T-helper 17 cell (primary cell): ENCODE measurements at places on chromosomes 5 and 9.

GRCh38 chr5:585556-585955 lies 26.6 kb upstream of the CEP72 start:
- no peak for DNase-seq

DNA sequence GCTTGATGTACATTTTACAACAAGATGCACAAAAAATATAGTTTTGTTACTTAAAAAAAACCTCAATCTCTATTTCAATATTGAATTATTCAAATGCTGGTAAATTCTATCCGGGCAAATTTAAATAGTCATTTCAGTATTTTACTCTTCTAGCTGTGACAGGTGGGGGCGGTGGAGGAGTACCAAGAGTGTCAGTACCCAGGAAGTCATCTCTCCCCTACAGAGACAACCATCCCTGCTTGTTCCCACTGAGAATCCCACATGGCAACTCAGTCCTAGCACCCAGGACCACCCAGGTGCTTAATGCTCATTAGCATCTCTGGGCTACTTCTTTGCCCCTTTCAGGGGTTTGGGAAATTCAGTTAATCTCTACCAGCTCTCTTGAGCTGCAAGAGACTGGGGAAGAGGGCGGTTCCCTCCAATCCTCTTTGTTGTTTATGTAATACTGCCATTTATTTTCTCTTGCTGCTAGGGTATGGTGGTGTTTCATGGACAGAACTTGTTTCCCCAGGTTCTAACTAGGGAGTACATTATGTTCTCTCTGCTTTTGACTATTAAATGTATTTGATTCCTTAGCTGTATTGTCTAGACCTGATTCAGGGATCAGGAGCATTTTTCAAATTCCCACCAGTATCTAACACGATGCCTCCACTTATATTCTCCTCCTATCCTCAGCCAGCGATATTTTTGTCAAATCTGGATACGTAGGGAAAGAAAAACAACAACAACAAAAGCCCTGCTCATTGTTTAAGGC lies 122.5 kb downstream of the CDH18 start:
- no peak for DNase-seq

DNA sequence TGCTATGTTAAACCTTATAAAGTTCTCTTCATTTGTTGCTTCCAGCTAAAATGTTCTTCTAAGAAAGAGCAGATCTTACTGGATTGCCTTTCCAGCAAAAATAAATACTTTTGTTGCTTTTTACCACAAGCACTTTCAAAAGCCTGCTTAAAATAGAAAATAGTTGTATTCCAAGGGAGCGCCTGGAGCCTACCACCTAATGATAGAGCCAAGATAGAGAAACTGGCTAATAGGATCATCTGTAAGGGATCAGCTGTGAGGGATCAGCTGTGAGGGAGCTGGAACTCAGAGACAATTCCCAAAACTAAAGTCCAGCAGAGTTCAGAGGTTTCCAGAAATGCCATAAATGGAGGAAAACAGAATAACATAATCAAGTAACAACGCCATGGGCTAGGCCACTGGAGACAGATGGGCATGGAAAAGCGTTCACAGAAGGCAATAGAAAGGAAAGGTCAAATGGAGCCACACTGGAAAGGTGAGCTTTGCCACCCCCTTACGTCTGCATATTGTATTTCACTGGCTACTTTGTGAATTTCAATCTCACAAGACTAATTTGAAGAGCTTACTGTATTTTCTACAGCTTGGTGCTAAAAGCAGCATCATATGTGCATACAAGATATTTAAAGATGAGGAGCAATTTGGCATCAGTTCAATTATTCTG lies 140.6 kb upstream of the TLE4 start:
- no peak for DNase-seq

GRCh38 chr5:50856401-50857119 lies 190.1 kb downstream of the PARP8 start:
- DNase-seq, result no peak

GRCh38 chr5:154898210-154898609 lies 39.8 kb downstream of the CNOT8 start:
- no peak for DNase-seq

DNA sequence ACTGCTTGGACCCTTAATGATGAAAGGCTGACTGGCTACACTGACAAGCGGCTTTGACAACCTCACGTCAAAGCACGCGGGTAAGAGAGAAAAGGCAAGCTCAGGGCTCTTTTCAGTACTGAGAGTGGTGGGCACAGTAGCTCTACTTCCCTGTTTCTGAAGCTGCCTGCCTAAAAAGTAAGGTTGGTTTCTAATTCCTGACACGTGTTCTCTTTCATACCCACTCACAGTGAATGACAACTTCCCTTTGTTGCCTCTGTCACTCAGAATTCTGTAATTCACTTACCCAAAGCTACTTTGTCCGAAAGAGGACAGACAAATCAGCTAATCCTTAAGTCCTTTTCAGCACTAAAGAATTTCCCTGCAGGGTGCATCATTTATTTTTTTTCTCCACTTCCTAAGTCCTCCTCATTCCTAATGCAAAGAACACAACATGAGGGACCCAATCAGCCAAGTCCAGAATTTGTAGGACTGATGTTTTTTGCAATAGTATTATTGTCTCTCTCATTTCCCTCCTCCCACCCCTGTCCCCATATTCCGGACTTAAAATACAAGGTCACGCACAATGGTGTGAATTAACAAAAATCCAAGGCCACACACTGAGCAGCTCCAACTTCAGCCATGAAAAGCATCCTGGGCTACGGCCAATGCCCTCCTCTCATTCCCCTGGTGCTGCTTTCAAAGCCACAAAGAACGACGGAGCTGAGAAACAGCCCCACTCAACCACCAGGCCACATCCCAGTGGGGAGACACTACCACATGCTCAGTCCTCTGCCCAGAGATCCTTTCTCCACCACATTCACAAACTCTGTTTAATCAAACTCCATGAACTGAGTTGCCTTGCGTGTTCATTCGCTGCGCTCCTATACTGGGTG lies 221.0 kb downstream of the TSSK1B start:
- DNase-seq, result no peak

GRCh38 chr5:4191703-4192102 lies 596.1 kb downstream of the IRX1 start:
- DNase-seq, result no peak

DNA sequence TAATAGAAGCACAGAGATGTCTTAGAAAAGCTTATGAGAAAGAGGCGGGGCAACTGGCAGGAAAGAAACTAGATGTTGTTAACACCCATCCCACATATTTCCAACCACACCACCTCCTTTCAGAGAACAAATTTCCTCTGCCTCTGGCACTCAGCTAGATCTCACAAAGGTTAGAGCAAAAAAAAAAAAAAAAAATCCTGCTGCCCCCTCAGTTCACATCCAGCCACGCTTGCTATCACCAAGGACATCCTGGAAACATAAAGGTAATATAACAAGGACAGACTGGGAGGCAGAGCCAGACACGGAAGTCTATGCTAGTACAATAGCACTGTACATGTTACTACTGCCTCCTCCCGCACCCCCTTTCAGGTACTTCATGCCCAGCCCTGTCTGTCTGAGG lies 238.0 kb upstream of the PTGER4 start:
- no peak for DNase-seq

GRCh38 chr5:169778622-169779596 lies 141.8 kb downstream of the DOCK2 start:
- DNase-seq, result no peak

- DNase-seq, result no peak
These were observed 4.4 kb downstream of the TTC16 start for GRCh38 chr9:127720031-127720864.

- DNase-seq, result no peak
These were observed 42.1 kb upstream of the OLFM1 start for GRCh38 chr9:135045264-135045927.

DNA sequence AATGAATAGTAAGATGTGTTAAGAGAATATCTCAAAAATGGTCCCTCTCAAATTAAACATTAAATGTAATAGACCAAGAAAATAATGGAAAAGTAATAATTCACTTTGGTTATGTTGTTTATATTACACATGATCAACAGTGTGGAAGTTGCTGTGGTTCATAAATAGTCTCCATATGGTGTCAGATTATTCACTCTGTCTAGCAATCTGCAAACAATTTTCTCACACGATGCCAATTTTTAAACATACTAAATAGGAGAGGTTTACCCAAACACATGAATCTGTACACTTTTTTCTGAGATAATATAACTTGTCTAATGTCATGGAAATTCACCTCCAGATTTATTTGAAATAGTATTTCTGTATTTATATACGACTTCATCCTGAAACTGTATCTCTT lies 217.4 kb upstream of the FBXL7 start:
- DNase-seq, result no peak

DNA sequence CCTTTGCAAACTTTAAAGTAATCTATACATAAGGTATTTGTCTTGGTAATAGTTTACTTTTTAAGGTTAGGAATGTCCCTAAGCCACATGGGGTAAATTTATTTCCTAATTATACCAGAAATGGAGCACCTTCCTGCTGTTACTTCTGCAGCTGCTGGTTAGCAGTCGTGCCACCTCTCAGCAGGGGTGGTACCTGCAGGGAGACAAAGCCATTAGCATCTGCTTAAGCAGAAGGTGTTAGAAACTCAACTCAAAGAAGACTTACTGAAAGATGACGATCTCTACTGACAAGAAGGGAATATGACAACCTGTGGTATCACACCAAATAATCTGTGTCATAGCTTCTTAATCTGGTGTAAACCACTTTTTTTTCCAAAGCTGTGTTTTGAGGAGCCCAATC lies 173.7 kb downstream of the BRINP1 start:
- no peak for DNase-seq

GRCh38 chr9:71984403-71984802 lies 73.0 kb downstream of the C9orf85 start:
- DNase-seq, result no peak

- no peak for DNase-seq
These were observed 77.0 kb upstream of the ADAMTS19 start for GRCh38 chr5:129382921-129383672.

DNA sequence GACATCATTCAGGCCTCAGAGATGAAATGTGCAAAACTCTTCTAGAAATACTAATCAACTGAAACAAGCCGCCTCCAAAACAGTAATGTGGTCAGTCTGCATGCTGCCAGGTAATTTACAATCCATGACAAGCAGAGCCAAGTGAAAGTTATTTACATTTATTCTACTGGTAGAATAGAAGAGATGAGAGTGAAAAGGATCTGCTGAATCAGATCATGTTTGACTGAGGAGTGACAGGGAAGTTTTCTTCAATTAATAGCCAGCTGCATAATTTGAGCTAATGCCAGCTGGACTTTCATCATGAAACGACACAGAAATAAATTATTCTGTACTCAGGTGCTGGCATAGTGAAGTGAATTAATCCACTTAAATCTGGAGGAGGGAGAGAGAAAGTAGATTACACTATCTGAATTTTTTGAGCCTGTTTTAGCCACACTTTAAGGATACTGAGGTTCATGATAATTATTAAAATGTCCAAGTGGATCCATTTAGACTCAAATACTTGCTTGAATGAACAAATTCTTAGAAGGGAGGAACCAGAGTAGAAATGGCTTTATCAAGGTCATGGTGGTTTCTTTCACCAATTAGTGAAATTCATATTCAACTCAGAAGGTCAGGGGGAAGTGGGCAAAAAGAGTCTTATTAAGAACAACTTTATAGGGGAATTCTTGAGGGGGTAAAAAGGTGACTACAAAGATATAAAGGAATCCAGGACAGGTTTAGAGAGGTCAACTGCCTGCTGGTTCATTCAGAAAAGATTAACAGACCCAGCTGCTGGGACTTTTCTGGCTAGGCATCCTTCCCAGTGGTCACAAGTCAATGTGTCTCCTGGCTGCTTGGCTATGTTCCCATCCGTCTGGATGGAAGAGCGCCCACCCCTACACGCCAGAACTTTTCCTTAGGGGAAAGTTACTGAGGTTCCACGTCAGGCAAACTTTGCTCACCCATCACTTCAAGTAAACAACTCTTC lies 350.4 kb downstream of the PDE4D start:
- DNase-seq, result no peak

GRCh38 chr9:38347271-38347671 lies 45.2 kb upstream of the ALDH1B1 start:
- DNase-seq, result no peak

DNA sequence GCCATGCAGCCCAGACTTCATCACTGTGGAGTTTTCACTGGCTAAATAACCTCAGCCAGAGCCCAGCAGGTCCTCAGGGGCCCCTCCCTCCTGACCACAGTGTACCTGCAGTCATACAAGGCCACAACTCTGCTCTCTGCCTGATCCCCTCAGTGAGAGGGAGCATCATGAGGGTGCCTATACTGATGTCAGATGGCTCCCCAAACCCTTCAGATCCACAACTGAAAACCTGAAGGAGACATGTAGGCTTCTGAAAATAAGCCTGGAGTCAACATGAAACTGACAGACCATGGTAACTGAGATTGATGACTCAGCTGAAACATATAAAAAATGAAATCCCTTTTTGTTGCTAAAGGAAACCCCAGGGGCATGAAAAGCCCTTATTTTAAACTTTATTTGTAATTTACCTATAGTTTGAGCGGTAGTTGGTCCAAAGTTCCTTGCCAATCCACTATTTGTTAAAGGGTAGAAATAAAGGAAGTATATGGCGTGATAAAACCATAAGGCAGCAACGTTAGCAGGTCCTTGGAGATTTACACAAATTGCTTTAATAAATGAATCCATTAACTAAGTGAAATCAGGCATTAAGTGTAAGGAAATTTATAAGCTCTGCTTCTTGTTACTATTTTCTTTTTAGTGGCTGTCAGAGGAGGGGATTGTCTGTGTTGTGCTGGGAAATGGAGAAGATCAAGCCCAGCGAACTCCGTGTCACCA lies 68.3 kb downstream of the FGF1 start:
- no peak for DNase-seq

GRCh38 chr9:121989010-121989409 lies 104.1 kb downstream of the TTLL11 start:
- no peak for DNase-seq

DNA sequence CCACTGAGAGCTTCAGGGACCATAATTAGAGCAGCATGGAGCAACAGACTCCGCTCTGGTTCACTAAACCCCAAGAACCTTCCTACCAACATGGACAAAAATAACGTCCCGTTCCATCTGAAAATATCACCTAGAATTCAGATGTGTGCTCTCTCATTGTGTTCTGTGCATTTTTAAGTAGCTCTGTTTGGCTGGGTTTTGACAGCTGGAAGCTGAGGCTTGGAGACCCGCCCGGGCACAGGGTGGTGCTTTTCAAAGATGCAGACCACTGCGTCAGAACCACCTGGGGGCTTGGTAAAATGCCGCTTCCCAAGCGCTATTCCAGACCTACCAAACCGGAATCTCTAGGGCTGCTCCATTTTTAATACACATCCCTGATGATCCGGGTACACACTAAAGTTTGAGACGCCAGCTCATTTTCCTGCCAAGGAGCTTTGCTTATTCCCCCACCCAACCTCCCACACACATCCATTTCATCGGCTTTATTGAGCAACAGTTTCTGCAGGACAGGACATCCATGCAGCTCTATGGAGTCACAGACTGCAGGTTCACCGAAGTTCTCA lies 104.8 kb downstream of the GABBR2 start:
- no peak for DNase-seq

- DNase-seq, result no peak
These were observed 2.1 kb downstream of the RNF145 start for GRCh38 chr5:159207222-159207685.

DNA sequence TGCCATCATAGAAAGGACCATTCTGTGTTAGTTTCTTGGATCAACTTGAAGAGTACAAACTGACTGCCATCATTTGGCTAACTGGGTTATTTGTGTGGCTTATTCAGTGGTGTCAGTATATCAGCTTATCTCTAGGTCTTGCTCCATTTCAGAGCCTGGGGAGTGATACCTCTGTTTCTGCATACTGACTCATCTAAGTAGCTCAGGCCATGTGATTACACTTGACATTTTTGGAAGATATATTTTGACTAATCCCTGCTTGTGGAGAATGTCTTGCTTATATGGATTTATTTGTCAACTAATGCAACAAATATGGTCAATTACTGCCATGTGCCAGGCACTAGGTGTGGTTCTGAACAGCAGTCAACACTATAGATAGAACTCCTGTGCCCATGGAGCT lies 311.7 kb downstream of the YTHDC2 start:
- DNase-seq, result no peak
